NK-92 treated with Interleukin-12 subunit alpha and Interleukin-12 subunit beta, amount 100 ng/mL, for 24 hours (cell line): ENCODE measurements at places on chromosomes 3 and 15.

DNA sequence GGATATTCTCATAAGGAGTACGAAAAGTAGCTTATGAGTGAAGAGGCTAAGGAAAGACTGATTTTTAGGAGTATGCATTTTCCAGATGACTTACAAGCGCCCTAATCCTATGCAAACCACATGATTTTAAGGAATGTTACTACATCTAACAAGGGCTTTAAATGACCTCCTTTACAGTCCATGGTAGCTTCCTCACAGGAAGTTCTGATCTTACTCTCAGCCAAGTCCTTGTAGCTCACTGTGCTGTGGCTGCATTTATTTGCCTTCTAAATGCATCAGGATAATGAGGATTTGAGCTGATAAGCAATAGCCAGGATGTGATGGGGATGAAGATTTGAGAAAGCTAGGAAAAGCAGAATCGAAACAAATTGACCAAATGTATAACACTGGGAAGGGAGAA is 896.0 kb downstream of the MCTP2 start:
- DNase-seq: no peak

GRCh38 chr3:186383026-186383993 is 21.3 kb upstream of the DGKG start:
- DNase-seq: no peak

DNA sequence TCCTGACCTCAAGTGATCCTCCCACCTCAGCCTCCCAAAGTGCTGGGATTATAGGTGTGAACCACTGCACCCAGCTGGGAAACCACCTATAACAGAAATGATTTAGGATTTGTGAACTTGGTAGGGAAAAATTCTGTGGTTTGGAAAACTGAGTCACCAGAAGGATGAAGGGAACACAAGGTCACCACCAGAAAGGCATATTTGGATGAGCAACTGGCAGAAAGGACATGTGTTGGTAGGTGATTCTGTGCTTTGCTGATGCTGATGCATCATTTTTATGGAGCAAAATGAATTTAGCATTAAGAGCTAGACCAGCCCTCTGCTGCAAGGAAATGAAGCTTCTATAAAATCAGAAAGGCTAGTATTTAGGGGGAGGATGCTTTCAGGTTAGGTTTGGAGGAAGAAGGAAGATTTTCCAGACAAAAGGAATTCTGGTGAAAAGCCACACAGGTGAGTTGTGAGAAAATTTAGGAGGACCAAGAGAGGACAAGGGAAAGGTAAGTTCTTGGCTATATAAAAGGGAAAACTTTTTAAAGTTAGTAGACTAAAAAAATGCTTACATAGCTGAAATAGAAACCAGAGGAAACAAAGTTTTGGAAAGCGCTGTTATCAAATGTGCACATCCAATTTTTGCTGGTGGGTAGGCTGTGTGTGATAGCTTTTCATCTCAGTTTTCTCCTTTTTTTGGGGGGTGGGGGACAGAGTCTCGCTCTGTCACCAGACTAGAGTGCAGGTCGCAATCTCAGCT is 3.6 kb downstream of the PXK start:
- no peak for DNase-seq

DNA sequence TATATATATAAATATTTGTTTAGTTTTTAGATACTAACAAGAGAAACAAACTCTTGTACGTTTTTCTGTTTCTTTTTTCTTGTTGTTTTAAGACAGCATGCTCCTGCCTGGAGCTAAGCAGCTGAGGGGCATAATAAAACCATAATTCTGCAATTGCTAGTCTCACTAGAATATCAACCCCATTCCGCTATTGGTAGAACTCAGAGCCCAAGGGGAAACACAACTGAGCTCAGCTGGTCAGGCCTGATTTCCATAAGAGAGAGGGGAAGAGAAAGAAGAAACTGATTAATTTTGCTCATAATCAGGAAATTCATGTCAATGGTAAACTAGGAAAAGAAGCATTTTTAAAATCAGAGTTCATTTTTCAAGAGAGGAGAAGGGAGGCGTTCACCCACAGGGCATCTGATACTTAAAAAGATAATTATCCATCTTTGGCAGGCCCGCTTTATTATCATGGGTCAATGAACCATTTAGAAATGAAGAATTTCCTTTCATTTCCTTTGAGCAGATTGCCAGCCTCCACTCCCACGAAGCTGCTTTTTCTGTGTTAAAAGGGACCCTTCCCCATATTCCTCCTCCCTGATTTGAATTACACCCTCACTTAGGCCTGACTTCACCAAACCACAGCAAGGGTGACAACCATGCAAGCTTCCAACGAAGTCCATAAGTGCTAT is 965.3 kb upstream of the CFAP20DC start:
- DNase-seq: no peak

DNA sequence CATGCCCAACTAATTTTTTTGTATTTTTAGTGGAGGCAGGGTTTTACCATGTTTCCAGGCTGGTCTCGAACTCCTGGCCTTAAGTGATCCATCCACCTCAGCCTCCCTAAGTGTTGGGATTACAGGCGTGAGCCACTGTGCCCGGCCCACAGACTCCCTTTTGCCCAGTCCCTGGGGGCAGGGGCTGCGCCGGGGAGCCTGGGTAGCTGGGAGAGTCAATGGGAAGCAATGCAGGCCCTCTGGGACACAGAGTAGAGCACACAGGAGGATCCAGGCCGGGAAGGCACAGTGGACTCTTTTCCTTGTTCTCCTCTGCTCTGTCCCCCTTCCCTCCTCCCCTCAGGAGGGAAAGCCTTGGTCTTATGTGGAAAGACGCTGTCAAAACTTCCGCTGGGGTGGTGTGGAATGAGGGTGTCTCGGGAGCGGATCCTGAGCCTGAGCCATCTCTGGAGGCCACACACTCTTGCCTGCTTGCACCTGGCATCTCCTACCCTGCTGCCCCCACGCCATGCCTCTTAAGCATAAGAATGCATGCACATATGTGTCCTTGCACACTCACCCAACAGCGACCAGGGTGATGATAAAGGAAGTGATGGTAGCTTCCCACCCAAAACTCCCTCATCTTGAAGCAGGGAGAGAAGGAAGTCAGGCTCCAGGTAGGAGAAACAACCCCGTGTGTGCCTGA is 11.9 kb upstream of the PRKCD start:
- DNase-seq: no peak

DNA sequence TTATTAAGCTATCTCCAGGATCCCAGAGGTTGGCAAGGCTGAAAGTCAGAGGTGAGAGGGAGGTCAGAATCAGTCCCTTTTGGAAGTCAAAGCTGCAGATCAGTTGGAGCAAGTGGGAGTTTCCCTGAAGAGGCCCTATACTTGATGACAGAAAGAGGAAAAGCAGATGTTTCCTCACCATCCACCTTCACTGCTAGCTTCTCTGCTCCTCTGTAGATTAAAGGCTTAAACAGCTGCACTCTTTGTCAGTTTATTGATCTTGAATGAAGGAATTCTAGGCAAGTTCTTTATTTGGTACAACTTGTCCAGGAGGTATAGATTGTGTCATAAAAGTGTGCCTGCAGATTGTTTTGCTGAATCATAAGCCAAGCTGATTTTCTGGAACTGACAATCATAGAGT is 408.2 kb upstream of the TGFBR2 start:
- no peak for DNase-seq
